G401 (cell line): ENCODE measurements at places on chromosomes 1 and 21. TPM values are rescaled to one million over a fixed set of nuclear protein-coding genes. Genes with fewer than 3 reads are reported as not detected.

IL12RB2 gene
- total RNA-seq = not detected in 2 replicates

DNA sequence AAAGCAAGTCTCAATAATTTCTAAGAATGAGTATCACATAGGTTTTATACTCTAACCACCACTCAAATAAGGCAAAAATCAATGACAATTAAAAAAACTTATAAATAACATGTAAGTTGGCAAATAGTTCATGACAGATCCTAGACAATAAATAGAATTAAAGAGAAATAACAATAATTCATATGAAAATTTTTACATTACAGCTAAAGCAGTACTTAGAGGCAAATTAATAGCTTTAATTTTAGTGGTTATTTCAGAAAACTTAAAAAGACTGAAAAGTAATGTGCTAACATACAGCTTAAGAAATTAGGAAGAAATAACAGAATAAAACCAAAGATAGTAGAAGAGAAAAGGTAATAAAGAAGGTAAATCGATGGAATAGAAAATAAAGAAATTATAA is 179.9 kb upstream of the SPAG17 start:
- no peak for DNase-seq

DNA sequence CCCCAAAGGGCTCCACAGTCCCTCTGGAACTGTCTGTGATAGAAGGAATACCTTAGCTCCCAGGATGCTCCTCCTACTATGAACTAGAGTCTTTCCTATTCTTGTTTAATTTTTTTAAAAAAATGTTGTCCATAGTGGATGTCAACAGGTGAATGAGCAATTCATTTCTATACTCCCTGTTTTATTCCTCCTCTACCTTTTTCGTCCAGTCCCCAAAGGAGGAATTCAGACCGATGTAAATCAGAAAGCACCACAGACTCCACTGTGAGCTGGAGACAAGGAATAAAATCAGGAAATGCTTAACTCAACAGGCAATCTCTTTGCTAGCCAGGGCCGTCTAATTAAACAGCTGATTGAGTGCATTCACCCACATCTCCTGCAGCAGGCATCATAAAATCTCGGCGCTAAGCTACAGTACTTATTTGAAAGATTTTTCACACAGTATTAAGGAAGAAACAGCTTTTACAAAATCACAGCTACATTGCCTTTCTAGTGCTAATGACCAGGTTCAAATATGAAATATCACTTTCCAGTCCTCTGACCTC is 381.6 kb downstream of the SIPA1L2 start:
- no peak for DNase-seq

- no peak for DNase-seq
Measured at GRCh38 chr1:197173571-197174507, 27.4 kb upstream of the ASPM start.

DNA sequence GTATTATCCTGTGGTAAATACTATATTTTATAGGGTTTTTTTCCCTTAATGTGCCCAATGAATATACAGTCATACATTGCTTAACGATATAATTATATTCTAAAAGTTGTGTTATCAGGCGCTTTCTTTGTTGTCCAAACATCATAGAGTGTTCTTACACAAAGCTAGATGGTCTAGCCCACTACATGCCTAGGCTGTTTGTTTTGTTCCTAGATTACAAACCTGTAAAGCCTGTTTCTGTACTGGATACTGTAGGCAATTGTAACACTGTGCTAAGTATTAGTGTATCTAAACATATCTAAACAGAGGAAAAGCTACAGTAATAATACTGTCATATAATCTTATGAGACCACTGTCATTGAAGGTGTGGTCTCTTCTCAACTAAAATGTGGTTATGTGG is 242.6 kb upstream of the C1orf105 start:
- DNase-seq = no peak
